NCI-H524 (cell line): ENCODE measurements at places on chromosomes 7 and 10.

- peak; percentile 85 for DNase-seq
Observed at GRCh38 chr7:82444220-82444909, 788 bp upstream of the CACNA2D1 start.

GRCh38 chr10:107894516-107894915, 730.0 kb upstream of the SORCS1 start:
- no peak for DNase-seq

GRCh38 chr10:103280506-103280905, 3.6 kb downstream of the INA start:
- DNase-seq: no peak

DNA sequence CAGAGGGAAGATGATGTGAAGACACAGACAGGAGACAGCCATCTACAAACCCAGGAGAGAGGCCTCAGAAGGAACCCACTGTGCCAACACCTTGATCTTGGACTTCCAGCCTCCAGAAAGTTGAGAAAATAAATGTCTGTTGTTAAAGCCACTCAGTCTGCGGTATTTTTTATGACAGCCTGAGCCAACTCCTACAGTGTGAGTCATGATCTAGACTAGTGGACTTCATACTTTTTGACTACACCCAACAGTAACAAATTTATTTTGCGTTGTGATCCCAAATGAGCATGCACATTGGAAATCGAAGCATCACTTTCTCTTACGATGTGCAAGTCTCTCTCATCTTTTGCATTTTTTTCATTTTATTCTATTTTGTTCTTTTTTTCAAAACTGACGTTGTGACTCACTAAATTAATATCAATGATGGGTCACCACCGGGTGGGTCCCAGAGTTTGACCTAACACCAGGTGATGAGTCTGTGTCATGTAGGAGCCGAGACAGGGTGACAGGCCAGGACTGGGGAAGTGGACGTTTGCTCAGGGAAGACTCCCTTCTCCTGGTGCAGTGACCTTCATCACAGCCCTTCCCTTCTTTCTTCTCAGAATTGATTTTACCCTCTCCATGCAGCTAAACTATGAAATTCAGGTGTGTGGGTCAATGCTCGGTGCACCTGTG, 28.9 kb downstream of the PHYH start:
- no peak for DNase-seq

DNA sequence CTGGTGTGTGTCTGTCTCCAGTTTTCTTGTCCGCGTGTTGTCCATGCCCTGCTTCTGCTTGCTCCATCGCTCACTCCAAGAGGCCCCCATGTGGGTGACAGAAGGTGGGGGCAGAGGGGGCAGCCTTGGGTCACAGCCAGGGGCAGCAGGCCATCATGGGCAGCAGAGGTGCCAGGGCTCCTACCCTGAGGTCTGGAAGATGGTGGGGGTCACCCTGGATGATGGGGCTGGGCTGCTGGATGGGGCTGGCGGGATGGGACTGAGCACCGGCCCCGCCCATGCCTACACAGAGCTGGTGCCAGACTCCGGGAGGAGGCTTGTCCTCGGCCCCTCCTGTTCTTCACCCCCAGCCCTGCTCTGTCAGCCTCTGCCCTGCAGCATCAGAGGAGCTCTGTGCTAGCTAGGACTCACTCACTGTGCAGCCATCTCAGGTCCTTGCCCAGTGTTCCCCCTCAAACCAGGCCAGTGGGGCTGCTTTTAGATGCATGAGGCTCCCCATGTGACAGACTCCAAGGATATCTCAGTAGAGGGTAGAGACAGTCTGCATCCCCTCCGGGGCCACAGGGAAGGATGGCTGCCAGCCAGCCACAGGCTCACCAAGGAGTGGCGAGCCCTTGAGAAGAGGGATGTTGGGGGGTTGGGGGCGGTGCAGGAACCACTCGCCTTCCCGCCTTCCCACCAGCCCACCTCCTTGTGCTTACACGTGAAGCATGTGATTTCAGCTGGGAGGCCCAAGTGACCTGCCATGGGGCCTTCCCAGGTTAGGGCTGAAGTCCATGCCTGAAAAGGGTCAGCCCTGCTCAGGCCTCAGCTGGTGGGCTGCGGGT, 35.5 kb upstream of the PPIF start:
- no peak for DNase-seq

DNA sequence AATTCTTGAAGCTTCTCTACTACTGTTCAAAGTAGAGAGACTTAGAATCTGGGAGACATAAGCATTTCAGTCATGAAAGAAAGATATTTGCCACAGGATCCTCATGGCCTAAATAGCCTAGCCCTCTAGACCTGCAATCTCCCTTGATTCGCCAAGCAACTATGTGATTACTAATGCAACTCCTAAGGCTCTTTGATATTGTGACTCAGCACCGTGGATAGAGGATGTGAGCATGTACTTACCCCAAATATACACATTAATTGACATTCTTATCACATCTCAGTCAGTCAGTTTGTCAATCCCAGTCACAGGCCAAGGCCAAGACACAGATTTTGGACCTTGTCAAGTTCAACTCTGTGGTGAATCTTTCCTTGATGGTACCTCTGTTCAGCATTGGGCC, 42.6 kb downstream of the GPR37 start:
- DNase-seq: no peak

- DNase-seq: peak; percentile 48
Observed at GRCh38 chr7:105017657-105018365, 3.8 kb downstream of the KMT2E start.

DNA sequence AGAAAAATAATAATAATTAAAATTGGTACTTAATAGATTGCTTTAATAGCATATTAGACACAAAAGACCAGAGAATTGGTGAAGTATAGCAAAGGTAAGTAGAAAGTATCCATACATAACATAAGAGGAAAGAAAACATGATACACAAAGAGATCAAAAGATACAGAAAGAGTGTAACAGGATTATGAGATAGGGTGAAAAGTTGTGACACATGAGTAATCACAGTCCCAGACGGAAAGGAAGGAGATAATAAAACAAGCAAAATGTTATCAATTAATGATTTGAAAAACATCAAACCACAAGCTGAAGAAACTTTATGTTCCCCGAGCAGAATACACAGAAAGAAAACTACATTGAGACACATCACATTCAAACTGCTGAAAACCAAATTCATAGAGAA, 10.5 kb downstream of the TCAF1 start:
- DNase-seq: no peak
